Cardiac muscle cell (in vitro differentiated cells and primary cell): ENCODE measurements at places on chromosomes 5 and 9. TPM values are rescaled to one million over a fixed set of nuclear protein-coding genes. Genes with fewer than 3 reads are reported as not detected.

GRCh38 chr5:150862070-150862469, 15.7 kb downstream of the IRGM start:
- no peaks in the 10 kb centered on the region for H3K4me1 ChIP-seq
- H3K27ac ChIP-seq: no peak overlapping the region
- no peak for DNase-seq
- no peak overlapping the region for H3K4me3 ChIP-seq
- H3K36me3 ChIP-seq: no peaks in the 10 kb centered on the region

DNA sequence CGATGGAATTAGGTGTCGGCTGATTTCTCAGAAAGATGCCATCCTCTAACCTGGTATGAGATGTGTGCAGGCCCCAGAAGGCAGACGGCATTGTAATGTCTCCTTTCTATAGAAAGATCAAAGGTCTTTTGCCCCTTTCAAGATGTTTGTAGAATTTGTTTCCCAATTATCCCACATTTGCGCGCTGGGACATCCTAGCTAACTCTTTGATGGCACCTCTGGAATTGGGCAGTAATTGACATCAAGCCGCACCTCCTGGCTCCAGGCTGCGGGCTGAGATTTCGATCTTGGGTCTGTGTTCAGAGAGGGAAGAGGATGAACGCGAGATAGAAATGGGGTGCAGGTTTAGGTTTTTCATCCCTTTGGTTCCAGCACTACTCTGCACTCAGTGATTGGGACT, 84.8 kb upstream of the LMX1B start:
- H3K4me3 ChIP-seq: no peak overlapping the region
- H3K36me3 ChIP-seq: no peaks in the 10 kb centered on the region
- H3K27me3 ChIP-seq: peaks cover 3% of the 10 kb centered on the region
- no peak for DNase-seq
- H3K27ac ChIP-seq: no peak overlapping the region

- H3K36me3 ChIP-seq: no peaks in the 10 kb centered on the region
- H3K4me1 ChIP-seq: no peaks in the 10 kb centered on the region
- no peak overlapping the region for H3K4me3 ChIP-seq
- DNase-seq: no peak
- no peaks in the 10 kb centered on the region for H3K27me3 ChIP-seq
- H3K27ac ChIP-seq: no peak overlapping the region
These were observed 275.2 kb upstream of the VLDLR start for GRCh38 chr9:2346277-2346913.

The NIM1K gene
- 0.27 and 1.9 TPM in 2 replicates for polyA plus RNA-seq
